ENCODE measurements at places on chromosomes 3 and 15.

- no peak for DNase-seq
Measured at GRCh38 chr15:42104095-42104891, 9.9 kb upstream of the PLA2G4D start.

DNA sequence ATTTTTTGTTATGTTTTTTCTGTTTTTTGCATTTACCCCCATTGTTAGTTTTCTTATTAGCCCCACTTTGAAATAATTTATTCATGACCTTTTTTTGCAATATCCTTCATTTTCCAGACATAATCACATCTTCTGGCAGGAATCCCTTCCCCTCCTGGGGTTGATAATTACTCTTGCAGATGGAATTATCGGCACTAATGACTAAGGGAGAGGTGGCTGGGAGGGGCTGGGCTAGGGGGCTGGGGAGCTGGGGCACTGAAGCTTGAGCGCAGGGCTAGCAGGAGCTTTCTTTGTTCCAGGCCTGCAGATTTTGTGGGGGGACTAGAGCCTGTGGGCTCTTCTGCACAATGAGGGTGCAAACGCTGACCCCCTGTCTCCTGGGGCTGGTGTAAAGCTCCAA is 77.8 kb downstream of the RAB11A start:
- DNase-seq = no peak

- DNase-seq = no peak
Measured at GRCh38 chr15:50968353-50968752, 59.9 kb downstream of the AP4E1 start.

DNA sequence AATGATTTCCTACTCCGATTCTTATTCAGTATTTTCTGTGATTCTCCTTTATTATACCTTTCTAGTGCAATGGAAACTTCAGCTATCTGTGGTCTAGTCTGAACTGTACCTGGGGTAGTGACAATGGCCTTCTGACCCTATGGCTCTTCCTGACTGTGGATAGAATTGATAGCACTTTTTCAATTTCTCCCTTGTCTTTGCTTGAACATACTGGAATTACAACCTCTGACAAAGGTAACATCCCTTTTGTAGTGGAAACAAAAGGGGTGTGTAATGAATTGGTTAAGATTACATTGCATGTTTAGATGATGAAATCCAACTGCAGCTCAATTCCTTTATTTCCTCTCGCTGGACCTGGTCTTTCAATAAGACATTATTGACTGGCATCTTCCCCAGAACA is 21.0 kb upstream of the SOX2 start:
- no peak for DNase-seq

DNA sequence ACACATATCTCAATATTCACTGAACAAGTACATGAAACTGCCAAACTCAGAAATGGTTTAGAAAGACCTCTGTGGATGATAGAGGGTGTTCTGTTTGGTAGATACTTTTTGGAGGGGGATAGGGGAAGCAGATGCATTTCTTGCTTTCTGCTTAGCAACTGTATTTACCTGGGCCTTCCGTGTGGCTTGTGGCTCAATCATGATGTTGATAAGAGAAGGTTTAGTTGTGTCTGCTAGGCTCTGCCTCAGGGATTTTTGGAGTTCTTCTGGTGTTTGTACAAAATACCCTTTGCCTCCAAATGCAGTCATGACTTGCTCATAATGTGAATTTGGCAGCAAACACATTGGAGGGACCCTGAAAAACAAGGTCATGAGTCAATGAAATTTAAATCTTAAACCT is 38.2 kb downstream of the HACL1 start:
- no peak for DNase-seq

- DNase-seq = no peak
Measured at GRCh38 chr3:197709135-197709534, 27.6 kb downstream of the RUBCN start.

DNA sequence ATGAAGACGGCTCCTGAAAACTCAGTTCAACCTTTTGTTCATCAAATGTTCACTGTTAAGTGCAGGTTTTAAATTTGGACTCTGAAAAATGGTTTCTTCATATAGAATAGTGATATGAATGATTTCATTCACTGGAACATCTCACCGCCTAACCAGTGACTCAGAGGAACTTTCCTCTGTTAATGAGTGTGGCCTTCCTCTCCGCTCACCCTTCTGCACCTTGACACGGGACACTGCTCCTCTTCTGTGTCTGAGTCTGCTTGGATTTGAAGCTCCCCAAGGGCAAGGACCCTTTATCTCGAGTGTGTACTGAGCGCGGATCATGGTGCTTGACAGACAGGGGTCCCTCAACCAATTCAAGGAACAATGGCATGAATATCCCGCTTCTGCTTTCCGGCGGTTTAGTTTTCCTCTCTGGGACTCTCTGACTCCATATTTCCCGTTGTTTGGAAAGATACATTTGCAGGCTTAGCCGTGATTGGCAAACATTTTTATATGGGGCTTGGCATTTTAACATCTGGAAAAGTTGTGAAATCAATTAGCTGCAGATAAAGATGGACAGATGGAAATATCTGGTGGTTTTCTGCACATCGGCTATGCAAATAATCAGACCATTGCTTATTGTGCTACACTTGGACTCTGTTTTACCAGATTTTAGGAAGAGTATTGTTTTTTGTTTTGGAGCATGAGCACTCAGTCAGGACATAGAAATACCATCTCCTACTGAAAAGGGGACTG is 20.9 kb downstream of the KBTBD8 start:
- no peak for DNase-seq

GRCh38 chr15:38217191-38217595 is 35.4 kb upstream of the SPRED1 start:
- DNase-seq = no peak

Measured in coronary artery (tissue), 2 donors.